ENCODE measurements at places on chromosomes 5 and 9.

DNA sequence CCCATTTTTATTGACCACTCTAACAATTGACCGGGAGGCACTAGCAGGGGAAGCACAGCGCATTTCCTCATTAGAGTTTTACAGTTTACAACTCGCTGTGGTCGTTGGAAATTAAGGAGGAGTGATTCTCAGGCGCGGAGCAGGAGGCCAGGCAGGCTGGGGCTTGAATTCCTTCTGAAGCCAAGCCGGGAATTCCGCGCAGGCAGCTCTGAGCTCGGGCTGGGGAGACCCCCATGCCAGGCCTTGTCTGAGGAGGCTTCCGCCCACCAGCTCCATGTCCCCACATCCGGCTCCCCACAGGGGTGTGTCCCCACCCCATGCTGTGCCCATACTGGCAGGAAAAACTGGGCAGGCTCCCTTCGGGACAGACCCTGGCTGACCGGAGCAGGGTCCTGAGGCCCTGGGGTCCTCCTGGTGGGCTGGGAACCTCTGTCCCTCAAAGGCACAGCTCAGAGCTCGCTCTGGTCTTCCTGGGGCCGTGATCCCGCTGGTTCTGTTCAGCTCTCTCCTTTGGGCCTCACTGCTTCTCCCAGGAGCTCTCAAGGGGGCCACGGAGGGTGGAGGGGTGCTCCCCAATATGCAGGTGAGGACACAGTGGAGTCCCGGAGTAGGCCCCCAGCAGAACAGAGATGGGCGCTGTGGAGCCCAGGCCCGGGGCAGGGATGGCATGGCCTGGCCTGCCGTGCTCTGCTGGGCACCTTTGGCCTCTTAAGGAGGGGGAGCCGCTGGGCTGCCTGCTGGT, 1.3 kb upstream of the NRARP start:
- no peak for ATAC-seq

DNA sequence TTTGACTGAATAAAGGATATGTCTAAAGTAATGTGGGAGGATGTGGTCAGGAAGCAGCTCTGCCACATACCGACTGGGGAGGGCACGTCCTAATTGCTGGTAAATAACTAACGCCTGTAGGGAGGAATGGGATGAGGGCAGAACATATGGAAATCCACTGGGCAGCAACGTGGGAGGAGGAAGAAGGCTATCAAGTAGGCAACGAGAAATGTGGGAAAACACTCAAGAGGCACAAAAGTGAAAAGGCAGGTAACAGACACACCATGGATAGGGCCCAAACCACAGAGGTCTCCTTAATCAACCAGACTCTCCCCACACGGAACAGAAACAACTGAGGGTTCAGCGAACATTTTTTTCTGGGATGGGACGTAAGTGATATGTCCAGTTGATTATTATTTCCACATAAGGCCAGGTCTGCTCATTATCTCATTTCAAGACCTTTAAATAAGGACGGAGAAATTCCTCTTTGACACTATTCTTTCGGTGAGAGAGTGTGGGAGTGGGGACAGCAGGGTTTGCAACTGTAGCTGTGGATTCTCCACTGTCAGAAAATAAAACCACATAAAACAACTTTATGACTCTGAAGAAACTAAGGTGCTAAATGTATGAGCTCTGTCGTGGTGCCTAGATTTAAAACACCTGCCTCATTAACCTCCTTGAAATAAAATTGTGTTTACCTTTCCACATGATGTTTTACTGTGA, 17.0 kb downstream of the IARS1 start:
- no peak for ATAC-seq

DNA sequence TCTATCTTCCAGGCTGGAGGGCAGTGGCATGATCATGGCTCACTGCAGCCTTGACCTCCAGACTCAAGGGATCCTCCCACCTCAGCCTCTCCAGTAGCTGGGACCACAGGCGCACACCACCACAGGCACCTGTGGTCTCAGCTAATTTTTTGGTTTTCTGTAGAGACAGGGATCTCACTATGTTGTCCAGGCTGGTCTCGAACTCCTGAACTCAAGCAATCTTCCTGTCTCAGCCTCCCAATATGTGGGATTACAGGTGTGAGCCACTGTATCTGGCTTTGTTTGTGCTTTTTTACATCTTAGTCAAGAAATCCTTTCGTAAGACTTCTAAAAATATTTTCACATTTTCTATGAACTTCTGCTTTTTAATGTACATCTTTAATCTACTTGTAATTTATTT, 116.9 kb downstream of the DENND1A start:
- no peak for ATAC-seq

DNA sequence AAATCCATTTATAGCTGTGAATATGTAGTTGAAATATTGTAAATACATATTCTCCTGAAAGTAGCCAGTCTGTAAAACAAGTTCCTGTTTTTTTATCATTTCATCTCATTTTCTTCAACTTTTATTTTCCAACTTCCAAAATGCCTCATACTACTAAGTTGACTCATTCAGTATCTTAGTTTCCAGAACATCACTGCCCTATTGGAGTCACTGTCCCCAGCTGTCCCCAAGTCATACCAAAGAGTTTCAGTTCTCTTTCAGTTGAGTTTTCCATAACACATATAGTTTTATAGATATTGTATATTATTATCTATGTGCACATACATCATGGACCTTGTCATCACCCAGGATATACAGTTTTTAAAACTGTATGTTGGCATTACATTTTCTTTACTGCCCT, 261.7 kb downstream of the CDH12 start:
- no peak for ATAC-seq

DNA sequence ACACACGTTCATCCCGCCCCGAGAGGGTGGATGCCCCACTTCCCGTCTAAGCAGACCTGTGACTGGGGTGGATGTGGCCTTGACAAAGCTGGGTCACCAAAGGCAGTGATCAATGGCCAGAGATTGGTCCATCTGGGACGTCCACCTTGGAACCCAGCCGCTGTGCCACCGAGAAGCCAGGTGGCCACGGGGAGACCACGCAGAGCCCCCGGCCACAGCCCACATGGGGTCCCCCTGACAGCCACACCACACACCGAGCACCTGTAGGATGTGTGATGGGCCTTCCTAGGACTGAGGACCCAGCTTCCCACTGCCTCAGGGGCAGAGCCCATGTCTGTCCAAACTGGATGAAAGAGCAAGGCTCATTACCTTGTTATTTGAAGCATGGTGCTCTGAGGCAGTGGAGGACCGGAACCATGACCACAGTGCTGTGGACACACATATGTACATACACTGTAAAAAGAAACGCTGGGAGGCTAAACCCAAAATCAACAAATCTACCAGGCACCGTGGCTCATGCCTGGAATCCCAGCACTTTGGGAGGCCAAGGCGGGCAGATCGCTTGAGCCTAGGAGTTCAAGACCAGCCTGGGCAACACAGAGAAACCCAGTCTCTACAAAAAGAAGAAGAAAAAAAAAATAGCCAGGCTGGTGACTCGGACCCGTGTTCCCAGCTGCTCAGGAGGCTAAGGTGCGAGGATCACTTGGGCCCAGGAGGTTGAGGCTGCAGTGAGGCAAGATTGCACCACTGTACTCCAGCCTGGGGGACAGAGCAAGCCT, 50.1 kb downstream of the MRPL36 start:
- no peak for ATAC-seq

Measured in motor neuron (in vitro differentiated cells).